ENCODE measurements at places on chromosomes 12 and 14.

DNA sequence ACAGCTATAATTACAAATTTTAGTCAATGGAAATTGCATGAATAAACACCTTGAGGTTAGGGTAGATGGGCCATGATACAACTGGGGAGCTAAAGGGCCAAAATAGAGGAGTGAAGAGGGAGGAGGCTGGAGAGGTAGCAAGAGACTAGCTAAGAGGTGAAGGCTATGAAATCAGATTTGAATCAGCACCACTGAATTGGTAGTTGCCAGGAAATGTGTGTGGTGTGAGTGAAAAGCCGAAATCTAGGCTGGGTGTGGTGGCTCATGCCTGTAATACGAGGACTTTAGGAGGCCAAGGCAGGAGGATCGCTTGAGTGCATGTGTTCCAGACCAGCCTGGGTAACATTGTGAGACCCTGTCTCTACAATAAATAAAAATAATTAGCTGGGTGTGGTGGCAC, 22.7 kb downstream of the YY1 start:
- DNase-seq, result no peak

DNA sequence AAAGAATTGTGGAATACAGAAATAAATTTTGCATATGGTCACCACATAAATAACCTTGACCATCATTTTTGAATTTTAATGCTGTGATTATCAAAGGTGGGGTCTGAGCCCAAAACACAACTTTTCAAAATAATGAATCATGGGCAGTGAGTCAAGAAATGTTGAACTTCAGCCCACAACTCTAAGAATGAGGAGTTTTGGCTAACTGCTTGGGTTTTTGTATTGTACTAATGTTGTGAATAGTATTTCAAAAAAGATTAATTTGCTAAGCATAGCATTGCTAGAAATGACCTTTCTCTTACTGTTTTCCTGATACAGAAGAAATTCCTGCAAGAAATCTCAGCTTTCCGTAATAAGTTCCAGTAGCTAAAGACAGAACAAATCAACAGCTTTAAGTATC, 24.4 kb upstream of the YARS2 start:
- DNase-seq, result no peak

- no peak for DNase-seq
These were observed 245.3 kb downstream of the ZFP36L1 start for GRCh38 chr14:68547305-68548193.

DNA sequence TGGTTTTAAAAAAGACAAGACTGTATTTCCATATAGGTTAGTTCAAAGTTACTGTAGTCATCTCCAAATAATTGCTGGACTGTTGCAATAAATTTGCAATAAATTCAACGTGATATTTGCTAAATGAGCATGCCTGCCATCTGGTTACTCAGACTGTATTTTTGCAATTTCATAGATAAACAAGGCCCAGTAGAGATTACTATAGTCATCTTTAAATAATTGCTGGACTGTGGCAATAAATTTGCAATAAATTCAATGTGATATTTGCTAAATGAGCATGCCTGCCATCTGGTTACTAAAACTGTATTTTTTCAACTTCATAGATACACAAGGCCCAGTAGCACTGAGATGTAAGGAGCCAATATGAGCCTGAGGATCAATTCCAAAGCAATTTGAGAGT, 5.6 kb downstream of the NTN4 start:
- DNase-seq, result no peak

DNA sequence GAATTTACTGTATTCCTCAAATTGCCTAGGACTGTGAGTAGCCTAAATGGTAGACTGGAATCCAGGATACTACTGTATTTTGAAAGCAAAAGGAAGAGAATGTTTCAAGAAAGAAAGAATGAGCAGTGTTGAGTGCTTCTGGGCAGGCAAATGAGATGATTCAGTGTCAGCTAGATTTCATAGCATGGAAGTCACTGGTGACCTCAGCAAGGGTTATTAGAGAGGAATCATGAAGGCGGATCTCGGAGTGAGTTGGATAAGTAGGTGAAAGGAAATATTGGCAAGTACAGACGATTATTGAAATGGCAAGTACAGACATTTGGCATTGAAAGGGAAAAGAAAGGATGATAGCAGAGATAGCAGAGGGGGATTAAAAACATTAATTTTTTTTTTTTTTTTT, 27.1 kb downstream of the VRK1 start:
- no peak for DNase-seq

GRCh38 chr12:68342966-68343365, 10.8 kb upstream of the MDM1 start:
- no peak for DNase-seq

DNA sequence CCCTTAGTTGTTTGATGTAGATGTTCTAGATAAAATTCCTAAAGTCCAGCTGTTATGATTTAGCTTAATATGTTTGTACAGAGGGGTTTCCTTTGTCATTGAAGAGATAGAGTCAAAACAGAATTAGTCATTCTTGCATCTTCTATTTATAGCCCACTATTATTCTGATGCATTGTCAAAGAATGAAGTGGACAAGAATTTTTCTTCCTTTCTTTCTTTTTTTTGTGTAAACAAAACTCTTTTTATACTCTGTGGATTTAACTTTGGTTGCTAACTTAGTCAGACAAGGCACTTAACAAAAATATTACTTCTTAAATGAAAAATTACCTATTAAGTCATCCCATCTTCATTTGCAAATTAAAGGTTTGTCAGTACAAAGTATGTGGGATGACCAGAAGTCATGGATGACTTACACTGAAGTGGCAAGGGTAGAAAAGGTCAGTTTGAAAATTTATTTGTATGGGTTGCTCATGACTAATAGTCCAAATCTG, 215.6 kb upstream of the DDHD1 start:
- no peak for DNase-seq

DNA sequence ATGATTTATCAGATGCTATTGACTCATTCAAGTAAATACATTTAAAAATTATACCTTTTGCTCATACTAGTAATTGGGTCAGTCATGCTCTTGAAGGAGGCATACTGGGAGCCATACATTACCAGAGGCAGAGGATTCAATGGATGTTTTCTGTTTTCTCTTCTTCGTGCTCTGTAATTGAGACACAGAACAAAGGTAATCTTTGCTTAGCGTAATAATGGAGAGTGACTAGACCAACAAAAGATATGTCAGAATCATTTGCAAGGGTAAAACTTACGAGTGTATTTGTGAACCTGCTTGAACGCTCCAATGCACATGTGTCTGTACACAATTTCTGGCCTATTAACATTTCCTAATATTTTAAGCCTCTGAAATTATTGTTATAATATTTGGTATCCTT, 296.4 kb downstream of the FOXG1 start:
- no peak for DNase-seq

DNA sequence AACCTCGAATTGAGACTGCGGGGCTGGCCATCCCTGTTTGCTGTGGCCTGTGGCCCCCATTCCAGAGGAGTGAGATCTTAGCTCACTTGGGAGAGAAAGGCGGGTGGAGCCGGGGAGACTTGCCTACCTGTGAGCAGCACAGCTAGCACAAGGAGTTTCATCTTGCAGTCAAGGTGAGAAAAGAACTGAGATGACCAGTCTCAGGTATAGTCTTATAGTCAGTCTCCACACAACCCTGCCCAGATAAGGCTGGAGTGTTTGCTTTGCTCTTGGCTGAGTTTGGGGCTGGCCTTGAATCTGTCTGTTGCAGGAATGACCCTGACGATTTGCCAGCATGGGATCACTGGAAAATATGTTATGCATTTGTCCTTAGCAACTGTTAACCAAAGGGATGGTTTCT, at the start of gene PLA2G1B:
Gene PLA2G1B (minus strand): TSS at position 187 of the 400 bp plus-strand sequence. CDS start 26 bp downstream, at position 161.
- DNase-seq, result no peak

- DNase-seq, result no peak
These were observed 32.5 kb upstream of the NUAK1 start for GRCh38 chr12:106171117-106171750.

DNA sequence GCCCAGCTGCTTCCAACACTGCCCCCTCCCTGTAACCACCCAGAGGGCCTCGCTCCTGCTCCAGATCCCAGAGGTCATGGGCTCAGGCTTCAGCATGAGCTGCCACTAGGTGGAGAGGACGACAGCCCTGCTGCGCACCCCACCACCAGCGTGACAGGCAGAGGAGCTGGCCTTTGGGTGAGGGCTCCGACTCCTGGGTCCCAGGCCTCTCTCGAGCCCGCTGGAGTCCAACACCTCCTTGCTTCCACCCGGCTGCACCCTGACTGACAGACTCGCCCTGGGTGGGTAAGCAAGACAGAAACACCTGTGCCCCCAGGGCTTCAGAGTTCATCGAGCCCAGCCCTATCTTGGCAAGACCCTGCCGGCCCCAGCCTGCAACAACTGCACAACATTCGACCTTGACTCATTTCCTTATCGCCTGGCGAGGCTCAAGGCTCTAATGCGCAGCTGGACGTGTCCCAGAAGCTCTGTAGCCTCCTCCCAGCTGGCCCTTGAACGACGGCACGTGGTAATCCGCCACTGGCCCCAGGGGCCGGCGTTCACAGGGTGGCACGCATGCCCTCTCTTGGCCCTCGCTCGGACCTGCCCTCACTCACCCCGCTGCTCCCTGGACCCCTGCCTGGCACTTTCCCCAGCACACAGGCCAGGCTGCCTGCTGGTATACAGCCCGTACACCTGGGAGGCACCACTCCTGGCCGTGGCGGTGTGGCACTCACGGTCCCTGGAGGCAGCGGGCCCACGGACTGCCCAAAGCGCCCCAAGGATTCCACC, 28.0 kb downstream of the VPS37B start:
- DNase-seq, result no peak

DNA sequence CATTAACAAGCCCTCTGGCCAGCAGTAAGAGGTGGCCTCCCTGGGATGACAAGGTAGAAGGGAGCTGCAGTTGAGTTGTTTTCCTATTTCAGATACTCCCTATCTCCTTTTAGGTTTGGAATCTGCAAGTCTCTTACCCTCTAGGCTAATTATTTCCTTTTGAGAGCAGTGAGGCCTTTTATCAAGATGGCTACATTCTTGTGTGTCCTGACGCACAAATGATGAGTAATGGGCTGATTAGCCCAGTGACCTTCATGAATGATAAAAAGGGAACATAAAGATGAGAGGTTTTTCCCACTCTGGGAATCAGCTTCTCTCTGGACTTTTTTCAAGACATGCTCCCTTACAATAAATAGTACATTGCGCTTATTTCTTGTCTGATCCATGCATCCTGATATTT, 22.9 kb downstream of the DYRK2 start:
- no peak for DNase-seq

Measured in T-cell (primary cell).